ENCODE measurements at places on chromosomes 1 and 21.
A peak's percentile ranks its signal among the peaks of the same experiment; 100 is the strongest.

GRCh38 chr1:231722356-231722755, 95.8 kb downstream of the DISC1 start:
- no peak for DNase-seq

- no peak for DNase-seq
Observed at GRCh38 chr1:154236855-154237254, 16.1 kb downstream of the UBAP2L start.

GRCh38 chr1:248406721-248407692, 4.2 kb downstream of the OR2T1 start:
- DNase-seq: no peak

- no peak for DNase-seq
Observed at GRCh38 chr1:75330624-75331023, 196.4 kb downstream of the LHX8 start.

DNA sequence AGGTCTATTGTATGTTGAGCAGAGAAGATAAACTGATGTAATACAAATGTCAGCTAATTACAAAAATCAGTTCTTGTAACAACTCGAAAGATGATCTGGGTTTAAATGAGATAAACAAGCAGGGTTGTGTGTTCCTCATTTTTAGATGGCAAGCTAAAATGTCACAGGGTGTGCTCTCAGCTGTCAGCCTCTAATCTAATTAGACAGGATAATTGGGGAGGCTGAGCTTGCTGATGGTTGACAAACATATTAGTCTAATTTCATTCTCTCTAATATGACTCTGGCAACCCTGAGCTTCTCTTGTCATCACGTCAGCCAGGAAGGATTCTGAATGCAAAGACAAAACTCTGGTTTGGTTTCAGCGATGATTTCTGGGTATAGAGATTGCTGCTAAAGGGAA, 335.3 kb upstream of the KAZN start:
- DNase-seq: no peak

- no peak for DNase-seq
Observed at GRCh38 chr1:183218971-183219615, 33.0 kb downstream of the LAMC2 start.

- no peak for DNase-seq
Observed at GRCh38 chr1:21706151-21706835, 37.1 kb upstream of the RAP1GAP start.

DNA sequence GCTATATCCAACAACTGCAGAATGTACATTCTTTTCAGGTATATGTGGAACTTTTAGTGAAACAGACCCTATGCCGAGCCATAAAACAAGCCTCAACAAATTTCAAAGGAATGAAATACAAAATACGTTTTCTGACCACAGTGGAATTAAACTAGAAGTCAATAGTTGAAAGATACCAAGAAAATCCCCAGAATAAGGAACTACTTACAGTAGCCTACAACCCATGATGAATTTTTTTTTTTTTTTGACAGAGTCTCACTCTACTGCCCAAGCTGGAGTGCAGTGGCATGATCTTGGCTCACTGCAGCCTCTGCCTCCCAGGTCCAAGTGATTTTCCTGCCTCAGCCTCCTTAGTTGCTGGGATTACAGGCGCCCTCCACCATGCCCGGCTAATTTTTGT, 83.4 kb downstream of the RUNX3 start:
- DNase-seq: no peak

GRCh38 chr1:226643177-226643576, 94.6 kb downstream of the STUM start:
- DNase-seq: peak; percentile 68

DNA sequence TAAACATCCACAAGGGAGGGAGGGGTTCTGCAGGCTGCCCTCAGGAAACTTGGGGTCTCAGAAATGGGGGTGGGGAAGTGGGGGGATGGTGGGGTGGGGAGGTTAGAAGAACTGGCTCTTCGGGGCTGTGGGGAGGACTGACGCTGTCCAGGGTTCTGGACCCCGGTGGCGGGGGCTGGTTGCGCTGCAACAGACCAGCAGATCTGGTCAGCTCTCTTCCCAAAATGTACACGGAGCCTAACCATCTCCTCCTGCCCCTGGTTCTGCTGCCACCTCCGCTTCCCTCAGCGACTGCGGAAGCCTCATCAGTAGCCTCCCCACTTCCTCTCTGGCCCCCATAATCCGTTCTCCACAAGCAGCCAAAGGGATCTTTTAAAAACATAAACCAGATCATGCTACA, 29.3 kb upstream of the C1QA start:
- DNase-seq: no peak

- no peak for DNase-seq
Observed at GRCh38 chr1:28840928-28841544, 29.1 kb downstream of the OPRD1 start.

All from stimulated activated CD8-positive, alpha-beta memory T cell treated with anti-CD3 and anti-CD28 coated beads, Interleukin-15, amount 100 ng/mL, for 48 hours (primary cell).